ENCODE measurements at places on chromosomes 6 and 20. TPM values are rescaled to one million over a fixed set of nuclear protein-coding genes. Genes with fewer than 3 reads are reported as not detected.
A peak's percentile ranks its signal among the peaks of the same experiment; 100 is the strongest.

- no peak for DNase-seq
Measured at GRCh38 chr6:96213784-96214183, 198.0 kb downstream of the FUT9 start.

DNA sequence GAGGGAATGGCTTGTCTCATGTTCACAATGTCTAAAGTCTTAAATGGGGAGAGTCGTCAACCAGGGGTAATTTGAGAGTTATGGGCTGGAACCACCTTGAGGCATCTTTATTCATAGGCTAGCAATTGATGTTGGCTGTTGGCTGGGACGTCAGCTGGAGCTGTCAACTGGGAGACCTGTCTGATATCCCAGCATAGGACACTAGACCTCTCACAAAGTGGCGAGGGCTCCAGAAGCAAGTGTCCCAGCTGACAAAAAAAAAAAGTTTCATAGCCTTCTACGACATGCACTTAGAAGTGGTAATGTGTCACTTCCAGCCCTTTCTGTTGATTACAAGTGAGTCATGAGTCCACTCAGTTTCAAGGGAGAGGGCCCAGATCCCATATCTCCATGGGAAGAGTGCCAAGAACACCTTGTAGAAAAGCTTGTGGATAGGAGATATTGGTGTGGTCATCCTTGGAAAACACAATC is 278.0 kb downstream of the ESR1 start:
- no peak for DNase-seq

GRCh38 chr20:61555566-61555965 is 303.5 kb downstream of the CDH4 start:
- DNase-seq: no peak

- DNase-seq: no peak
Measured at GRCh38 chr20:33653900-33654596, 8.1 kb upstream of the C20orf144 start.

Gene NR2E1
- not detected for total RNA-seq

GRCh38 chr6:105272786-105273185 is 93.0 kb upstream of the POPDC3 start:
- DNase-seq: peak; percentile 33

DNA sequence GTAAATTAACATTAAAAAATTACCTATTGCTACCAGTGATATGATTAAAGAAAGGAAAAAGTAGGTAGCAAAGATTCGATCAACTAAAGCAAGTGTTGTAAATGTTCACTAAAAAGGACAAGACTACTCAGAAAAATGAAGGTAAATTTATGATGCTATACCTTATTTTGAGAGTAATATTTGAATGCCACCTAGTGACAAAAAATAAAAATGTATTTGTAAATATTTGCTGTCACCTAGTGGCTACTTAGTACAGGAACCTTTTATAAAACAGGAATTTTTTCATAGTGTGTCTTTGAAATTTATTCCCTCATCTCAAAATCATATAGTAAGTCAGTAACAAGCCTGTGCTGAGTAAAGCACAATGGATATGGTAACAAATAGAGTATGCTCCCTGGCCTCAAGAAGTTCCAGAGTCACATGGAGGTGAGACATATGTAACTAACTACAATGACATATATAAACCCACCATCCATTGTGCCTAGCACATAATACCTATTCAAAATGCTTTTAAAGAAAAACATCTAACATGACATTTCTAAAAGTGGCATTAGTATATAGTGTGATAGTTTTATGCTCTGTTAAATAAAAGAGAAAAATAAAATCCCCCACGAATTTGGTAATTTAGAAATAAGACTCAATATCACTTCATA is 193.1 kb upstream of the SIM1 start:
- DNase-seq: no peak

Gene CYP21A2
- 0.92 TPM for total RNA-seq

DNA sequence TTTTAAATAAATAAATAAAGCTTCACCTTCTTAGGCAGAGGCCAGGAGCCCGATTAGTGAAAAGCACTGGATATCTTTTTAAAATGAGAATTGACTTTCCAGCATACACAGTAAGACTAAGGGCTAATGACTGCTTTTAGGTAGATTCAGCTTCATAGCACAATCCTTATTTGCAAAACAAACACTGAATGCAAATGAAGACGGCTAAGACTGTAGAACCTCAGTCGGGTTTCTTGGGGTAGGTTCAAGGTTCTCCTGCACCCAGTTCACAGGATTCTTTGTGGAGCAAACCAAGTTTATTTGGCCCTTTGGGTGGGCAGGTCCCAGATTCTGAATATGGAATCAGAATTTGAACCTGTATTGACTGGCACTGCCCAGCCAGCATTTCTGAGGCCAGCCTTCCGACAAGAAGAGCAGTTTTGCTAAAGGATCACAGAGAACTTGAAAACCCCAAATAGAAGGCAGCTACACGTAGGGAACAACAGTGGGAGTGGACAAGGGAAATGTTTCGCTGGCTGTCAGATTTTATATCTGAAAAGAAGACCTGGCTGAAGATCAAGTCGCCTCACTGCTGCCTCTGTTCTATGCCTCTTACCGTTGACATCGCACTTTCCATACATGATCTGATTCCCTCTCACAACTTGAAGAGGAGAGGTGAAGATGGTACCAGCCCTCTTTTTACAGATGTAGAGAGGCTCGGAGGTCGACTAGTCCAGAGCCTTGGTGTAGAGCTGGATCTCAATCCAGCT is 8.2 kb downstream of the TRERF1 start:
- DNase-seq: peak; percentile 37

Gene STK38
- 17.1 TPM for total RNA-seq

Gene LY6G6D
- total RNA-seq: not detected

- no peak for DNase-seq
Measured at GRCh38 chr20:3797592-3798372, 1.7 kb downstream of the CDC25B start.

Gene OXT
- total RNA-seq: not detected

DNA sequence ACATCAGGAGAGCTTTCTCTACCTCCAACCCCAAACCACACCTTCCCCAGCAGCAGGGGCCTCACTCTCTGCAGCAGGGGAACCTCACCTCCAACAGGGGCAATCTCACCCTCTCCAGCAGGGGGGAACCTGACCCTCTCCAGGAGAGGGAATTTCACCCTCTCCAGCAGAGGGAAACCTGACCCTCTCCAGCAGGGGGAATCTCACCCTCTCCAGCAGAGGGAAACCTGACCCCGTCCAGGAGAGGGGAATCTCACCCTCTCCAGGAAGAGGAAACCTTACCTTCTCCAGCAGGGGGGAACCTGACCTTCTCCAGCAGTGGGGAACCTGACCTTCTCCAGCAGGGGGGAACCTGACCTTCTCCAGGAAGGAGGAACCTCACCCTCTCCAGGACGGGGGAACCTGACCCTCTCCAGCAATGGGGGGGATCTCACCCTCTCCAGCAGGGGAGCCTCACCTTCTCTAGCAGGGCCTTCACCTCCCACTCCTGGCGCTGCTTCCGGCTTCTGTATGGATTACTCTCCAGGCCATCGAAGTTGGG is 3.1 kb downstream of the B3GALT4 start:
- peak; percentile 69 for DNase-seq

Gene SNAP25
- total RNA-seq: 1.9 TPM

DNA sequence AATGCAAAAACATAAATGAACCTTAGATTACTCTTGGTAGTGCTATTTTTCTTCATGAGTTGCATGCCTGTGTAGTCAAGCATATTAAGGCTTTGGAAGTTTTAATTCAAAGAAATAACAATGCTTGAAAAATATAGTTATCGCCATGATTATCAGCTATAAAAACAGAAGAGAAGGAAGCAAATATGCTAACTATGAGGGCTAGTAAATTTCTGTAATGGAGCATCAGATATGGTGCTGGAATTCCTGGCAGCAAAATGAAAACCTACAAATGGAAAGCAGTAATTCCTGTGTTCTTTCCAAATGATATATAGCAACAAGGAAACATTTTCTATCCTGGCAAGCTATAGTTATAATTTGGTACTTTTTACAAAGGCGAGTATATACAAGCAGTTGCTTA is 29.7 kb downstream of the DOP1A start:
- DNase-seq: no peak

DNA sequence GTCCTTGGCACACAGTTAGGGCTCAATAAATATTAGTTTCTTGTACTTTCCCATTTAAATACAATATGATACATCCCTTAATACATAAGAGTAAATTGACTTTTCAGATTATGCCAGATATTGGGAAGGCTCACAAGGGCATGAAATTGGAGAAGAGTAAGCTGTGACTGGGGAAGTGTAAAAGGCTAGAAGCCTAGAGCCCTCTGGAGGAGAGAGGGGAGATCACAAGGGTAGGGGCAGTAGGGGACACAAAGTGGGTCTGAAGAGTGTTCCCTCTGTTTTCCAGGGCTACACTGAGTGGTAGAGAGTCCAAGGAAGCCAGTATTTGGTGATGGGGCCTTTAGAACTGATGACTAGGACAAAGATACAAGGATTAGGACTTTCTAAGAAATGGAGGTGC is 562.9 kb upstream of the CHD6 start:
- no peak for DNase-seq

DNA sequence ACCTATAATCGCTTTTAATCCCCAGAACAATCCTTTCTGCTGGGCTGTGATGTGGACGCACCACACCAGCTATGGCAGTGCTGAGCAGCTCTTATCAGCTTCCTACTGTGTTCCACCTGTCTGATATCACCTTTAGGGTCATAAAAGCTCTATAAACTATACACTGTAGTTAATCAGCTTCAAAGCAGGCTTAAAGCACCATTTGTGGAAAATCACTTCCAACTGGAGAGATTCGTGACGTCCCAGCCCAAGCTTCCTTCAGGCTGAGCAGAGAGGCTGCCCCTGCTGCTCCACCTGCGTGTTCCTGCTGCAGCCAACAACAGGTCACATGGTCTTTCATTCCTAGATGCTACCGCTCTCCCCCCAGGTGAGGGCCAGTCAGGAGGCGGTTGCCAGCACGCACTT is 156.5 kb downstream of the SMOC2 start:
- DNase-seq: no peak

Gene SIRT5
- total RNA-seq: 17.2 TPM

GRCh38 chr6:148404456-148405054 is 61.9 kb downstream of the SASH1 start:
- no peak for DNase-seq

Gene PROKR2
- total RNA-seq: not detected

DNA sequence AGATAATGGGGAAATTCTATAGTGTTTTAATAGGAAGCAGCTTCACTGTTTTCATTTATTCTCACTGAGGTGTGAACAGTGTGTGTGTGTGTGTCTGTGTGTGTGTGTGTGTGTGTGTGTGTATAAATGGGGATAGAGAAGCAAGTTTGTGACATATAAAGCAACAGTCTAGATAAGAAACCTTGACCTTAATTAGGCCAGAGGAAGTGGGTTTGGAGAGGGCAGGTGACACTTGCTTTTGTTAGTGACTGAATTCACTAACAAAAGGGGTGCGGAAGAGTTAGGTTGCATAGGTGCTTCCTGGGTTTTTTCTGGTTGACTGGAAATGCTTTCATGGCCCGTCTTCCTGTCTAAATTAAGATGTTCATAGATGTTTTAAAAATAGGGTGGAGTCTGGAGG is 515.7 kb upstream of the FLRT3 start:
- no peak for DNase-seq

Gene ULBP1
- total RNA-seq: 0.04 TPM

DNA sequence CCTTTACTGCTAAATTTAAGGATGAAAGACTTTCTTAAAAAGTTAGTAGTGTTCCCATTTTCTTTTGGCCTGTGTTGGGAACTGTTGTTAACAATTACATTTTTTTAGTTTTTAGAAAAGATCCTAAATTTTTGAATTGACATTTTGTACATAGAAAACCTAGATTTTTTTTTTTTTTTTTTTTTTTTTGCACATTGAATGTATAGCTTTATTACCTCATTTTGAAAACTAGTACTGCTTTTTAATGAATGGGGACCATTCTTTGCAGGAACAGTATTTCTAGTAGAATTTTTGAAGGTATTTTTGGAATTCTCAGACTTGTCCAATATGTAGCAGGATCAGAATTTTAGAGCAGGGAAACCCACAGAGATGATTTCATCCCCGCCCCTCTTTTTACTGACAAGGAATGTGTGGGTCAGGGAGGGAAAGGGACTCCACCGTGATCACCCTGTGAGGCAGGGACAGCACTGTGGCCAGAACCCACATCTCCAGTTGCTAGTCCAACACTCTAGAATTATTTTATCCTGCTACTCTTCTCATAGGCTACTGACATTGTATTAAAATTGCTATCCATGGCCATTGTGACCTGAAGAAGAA is 154.4 kb upstream of the SUPT3H start:
- DNase-seq: no peak

- DNase-seq: no peak
Measured at GRCh38 chr6:36863670-36864540, 10.7 kb downstream of the PPIL1 start.

DNA sequence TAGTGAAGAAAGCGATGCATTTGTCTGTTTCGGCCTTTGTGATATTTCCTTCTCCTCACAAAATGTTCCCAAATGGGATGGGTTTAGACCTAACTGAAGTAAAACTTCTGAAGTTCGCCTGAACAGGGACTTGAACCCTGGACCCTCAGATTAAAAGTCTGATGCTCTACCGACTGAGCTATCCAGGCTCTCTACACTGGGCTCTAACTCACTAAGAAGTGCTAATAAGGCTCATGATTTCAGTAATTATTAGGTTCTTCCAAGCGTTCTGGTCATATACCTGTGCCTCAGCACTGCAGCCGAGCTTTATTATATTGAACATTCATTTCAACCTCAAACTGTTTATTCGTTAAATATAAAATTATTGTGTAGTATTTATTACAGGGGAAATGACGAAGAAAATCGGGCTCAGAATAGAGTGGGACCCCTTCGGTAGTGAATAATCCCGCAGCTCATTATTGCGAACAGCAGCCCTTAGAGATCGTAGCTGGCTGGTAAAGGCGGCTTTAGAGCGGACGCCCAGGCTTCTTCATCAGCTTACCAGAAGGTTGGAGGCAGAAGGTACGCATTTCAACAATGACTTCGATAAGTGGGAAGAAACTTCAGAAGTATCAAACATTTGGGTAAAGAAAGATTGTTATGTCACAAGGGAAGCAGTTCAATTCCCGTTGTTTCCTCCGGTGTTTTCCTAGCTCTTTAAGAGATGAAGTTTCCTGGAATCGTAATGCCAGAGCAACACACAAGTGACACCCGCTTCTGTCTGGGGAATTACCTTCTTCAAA is 119.0 kb upstream of the ZNF184 start:
- DNase-seq: peak; percentile 36

DNA sequence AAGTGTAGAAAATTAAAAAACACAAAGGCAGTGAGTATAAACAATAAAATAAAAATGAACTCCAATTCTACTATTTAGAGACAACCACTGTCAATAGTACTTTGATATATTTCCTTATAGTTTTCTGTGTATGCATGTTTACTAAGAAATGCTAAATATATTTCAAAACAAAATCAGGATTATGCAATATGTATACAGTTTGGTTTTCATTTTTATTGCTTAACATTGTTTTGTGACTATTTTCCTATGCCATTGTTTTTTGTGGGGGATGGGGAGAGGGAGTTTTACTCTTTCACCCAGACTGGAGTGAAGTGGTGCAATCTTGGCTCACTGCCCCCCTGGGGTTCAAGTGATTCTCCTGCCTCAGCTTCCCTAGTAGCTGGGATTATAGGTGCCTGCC is 19.6 kb downstream of the OR2A4 start:
- no peak for DNase-seq

Measured in cardiac muscle cell (in vitro differentiated cells and primary cell).